ENCODE measurements at places on chromosomes 16 and 17. TPM values are rescaled to one million over a fixed set of nuclear protein-coding genes. Genes with fewer than 3 reads are reported as not detected.

Gene BCL6B
- not detected for total RNA-seq

Gene RNF112
- 0.79 TPM for total RNA-seq

Gene RASL10B
- 10.4 TPM for total RNA-seq

Gene PRSS36
- 4.3 TPM for total RNA-seq

Gene PGS1
- total RNA-seq, result 18.5 TPM

Gene KREMEN2
- total RNA-seq, result 5.3 TPM

Gene MRPL27
- 75.3 TPM for total RNA-seq

Gene CD68
- total RNA-seq, result 0.76 TPM

Gene KRTAP4-5
- not detected for total RNA-seq

Gene KRTAP1-1
- not detected for total RNA-seq

Gene RAC3
- 18.7 TPM for total RNA-seq

Gene IGF2BP1
- total RNA-seq, result 11.4 TPM

All from motor neuron (in vitro differentiated cells).